Caco-2 (cell line): ENCODE measurements at places on chromosomes 16 and 17. TPM values are rescaled to one million over a fixed set of nuclear protein-coding genes. Genes with fewer than 3 reads are reported as not detected.

DNA sequence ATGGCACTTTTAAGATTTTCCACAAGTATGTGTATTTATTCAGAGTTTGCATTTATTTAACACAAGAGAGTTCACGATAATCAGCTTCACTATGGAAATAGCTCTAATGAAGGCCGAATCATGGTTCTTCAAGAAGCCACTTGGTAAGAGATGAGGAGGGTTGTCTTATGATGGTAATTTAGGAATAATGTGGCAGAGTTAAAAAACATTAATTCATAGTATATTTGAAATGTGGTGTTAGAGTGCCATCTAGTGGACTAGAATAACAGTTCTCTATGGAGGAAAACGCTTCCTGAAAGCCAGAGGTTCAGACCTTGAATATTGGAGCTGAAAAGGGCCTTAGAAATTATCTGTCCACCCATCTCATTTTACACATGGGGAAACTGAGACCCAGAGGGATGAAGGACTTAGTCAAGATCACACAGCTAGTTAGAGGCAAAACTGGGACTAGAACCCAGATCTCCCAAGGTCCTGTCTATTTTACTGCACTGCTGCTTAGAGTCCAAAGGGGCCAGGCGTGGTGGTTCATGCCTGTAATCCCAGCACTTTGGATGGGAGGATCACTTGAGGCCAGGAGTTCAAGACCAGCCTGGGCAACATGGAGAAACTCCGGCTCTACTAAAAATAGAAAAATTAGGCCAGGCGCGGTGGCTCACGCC lies 33.8 kb upstream of the KPNB1 start:
- no peak overlapping the region for H3K4me3 ChIP-seq
- no peaks in the 10 kb centered on the region for H3K27me3 ChIP-seq
- no peaks in the 10 kb centered on the region for H3K36me3 ChIP-seq
- no peak overlapping the region for H3K27ac ChIP-seq
- peaks cover 13% of the 10 kb centered on the region for H3K4me1 ChIP-seq

MT4 gene
- not detected in 2 replicates for total RNA-seq

GRCh38 chr17:11608396-11608795 lies 10.1 kb downstream of the DNAH9 start:
- H3K4me3 ChIP-seq, result no peak overlapping the region
- no peaks in the 10 kb centered on the region for H3K36me3 ChIP-seq
- H3K27ac ChIP-seq, result no peak overlapping the region
- no peaks in the 10 kb centered on the region for H3K4me1 ChIP-seq

ZFPM1 gene
- total RNA-seq, result 24.1 and 25.9 TPM in 2 replicates

- no peak overlapping the region for H3K27ac ChIP-seq
- no peaks in the 10 kb centered on the region; the same call in 1 of the 2 replicates for H3K27me3 ChIP-seq
- H3K36me3 ChIP-seq, result no peaks in the 10 kb centered on the region
- H3K4me3 ChIP-seq, result no peak overlapping the region
- DNase-seq, result no peak
Measured at GRCh38 chr17:64002658-64003525, 4.7 kb downstream of the PRR29 start.

GRCh38 chr17:38921756-38922411 lies 3.5 kb upstream of the LASP1NB start:
- peaks cover 2% of the 10 kb centered on the region for H3K36me3 ChIP-seq
- H3K4me1 ChIP-seq, result no peaks in the 10 kb centered on the region
- H3K27me3 ChIP-seq, result no peaks in the 10 kb centered on the region
- H3K27ac ChIP-seq, result peak overlapping the region; percentile 8

DNA sequence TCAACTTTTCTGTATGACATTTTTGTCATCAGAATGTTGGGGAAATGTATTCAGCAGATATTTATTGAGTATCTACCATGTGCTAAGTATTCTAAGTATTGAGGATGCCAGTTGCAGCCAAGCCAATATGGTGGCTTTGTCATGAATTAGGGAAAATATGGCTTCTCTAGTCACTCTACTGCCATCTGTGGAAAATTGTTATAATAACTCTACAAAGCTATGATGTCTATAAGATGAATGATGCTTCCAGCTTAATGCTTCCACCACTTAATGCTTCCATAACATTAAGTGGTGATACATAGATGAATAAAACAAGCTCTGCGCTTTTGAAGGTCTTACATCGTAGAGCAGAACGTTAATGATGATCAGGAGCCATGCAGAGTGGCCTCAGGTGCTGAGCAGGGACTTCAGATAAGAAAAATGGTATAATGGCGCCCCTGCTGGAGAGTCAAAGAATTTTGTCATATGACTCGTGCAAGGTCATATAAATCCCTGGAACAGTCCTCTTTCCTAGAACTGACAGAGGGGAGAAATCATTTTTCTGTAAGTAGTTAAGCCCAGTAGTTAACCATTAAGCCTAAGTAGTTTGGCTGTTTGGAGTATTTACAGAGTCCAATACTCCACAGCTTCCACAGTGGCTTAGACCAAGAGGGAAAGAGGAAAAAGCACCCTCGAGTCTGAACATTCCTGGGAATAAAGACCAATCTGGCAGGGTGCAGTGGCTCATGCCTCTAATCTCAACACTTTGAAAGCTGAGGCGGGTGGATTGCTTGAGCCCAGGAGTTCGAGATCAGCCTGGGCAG lies 2.7 kb upstream of the TMIGD1 start:
- no peaks in the 10 kb centered on the region for H3K27me3 ChIP-seq
- H3K27ac ChIP-seq, result peak overlapping the region; percentile 78
- H3K36me3 ChIP-seq, result no peaks in the 10 kb centered on the region
- DNase-seq, result peak; percentile 82
- H3K4me1 ChIP-seq, result peaks cover 56% of the 10 kb centered on the region

GRAPL gene
- not detected in 2 replicates for total RNA-seq

CLEC3A gene
- 1.1 TPM in 2 replicates for total RNA-seq

- H3K27ac ChIP-seq, result peak overlapping the region; percentile 70
- DNase-seq, result no peak
- peaks cover 34% of the 10 kb centered on the region for H3K4me1 ChIP-seq
- H3K4me3 ChIP-seq, result no peak overlapping the region
- H3K27me3 ChIP-seq, result no peaks in the 10 kb centered on the region
Measured at GRCh38 chr16:30548416-30549253, 9.5 kb downstream of the ZNF764 start.

GCGR gene
- total RNA-seq, result 0.91 and 1.0 TPM in 2 replicates

- H3K27me3 ChIP-seq, result no peaks in the 10 kb centered on the region
- H3K4me1 ChIP-seq, result no peaks in the 10 kb centered on the region
- no peaks in the 10 kb centered on the region for H3K36me3 ChIP-seq
- H3K27ac ChIP-seq, result no peak overlapping the region
Measured at GRCh38 chr17:13727441-13728171, 125.9 kb upstream of the HS3ST3A1 start.

DNA sequence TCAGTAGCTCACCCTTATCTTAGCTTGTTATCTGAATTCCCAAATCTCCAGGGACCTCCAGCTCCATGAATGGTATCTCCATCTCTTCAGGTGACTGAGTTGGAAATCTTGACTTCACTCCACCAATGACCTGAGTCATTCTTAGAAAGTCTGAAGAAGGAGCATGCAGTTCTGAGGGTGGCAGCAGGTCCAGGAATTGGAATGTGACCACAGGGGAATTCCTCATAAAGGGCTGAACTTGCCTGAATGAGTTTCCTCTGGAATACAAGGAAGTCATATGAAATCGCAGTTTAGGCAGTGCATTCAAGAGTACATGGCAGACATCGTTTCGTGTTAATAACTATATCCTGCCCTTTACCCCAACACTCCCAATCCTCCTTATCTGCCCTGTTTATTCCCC lies 12.5 kb upstream of the PYY start:
- H3K4me1 ChIP-seq, result no peaks in the 10 kb centered on the region
- no peaks in the 10 kb centered on the region; the same call in 1 of the 2 replicates for H3K27me3 ChIP-seq
- no peak overlapping the region for H3K4me3 ChIP-seq
- H3K27ac ChIP-seq, result no peak overlapping the region
- DNase-seq, result no peak

DNA sequence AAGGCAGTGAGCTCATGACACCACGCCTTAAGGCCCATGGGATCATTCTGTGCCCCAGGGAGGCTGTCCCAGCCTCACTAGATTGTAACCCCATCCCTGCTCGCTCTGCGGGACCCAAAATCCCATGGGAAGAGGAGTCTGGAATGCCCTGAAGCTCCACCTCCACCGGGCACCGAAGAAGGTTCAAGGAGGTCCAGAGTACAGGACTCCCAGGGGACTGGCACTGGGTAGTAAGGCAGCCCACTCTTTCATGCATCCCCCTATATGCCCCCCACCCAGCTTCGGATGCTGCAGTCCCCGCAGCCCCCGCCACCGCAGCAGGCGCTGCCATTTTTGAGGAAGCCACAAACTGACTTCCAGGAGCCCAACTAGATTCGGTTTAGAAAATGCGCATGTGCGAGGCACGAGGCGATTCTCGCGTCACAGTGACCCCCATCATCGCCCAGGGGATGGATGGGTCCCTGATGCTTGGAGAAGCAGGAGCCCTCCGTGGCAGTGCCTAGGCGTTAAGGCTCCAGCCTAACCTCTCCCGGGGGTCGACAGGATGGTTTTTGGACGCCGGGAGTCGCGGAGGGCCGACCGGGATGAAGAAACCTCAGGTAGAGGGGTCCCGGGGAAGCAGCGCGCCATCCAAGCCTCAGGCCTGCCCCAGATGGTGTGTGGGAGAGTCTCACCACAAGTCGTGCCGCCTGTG lies 1681.0 kb downstream of the TP53TG3F start:
- H3K27me3 ChIP-seq, result no peaks in the 10 kb centered on the region
- H3K4me1 ChIP-seq, result no peaks in the 10 kb centered on the region
- no peak overlapping the region for H3K27ac ChIP-seq

DNA sequence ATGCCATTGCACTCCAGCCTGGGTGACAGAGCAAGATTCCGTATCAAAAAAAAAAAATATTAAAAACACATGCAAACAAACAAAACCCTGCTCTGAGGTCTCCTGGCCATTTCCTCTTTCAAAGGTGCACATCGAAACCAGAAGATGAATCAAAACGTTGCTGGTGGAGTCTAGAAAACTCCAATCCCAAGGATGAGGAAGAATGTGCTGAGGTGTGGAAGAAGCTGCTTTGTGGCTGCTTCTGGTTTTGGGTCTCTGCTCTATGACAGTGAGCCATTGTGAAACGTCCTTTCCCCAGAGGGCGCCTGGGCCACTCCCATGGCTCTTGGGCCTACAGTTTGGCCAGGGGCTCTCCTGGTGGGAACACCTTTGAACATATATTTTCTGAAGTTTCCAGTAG lies 112.6 kb downstream of the IRF8 start:
- H3K36me3 ChIP-seq, result no peaks in the 10 kb centered on the region
- H3K4me3 ChIP-seq, result no peak overlapping the region
- no peaks in the 10 kb centered on the region for H3K27me3 ChIP-seq
- DNase-seq, result no peak
- H3K4me1 ChIP-seq, result no peaks in the 10 kb centered on the region
- H3K27ac ChIP-seq, result no peak overlapping the region

AMFR gene
- total RNA-seq, result 101 and 106 TPM in 2 replicates

GRCh38 chr16:57810197-57811031 lies 8.1 kb upstream of the KIFC3 start:
- H3K27me3 ChIP-seq, result no peaks in the 10 kb centered on the region
- no peaks in the 10 kb centered on the region for H3K36me3 ChIP-seq
- H3K4me1 ChIP-seq, result peaks cover 86% of the 10 kb centered on the region
- peak; percentile 97 for DNase-seq
- peak overlapping the region; percentile 93 for H3K27ac ChIP-seq

CCL17 gene
- not detected in 2 replicates for total RNA-seq

EIF1 gene
- 759 and 783 TPM in 2 replicates for total RNA-seq

PRSS27 gene
- total RNA-seq, result 0.72 and 1.1 TPM in 2 replicates

DNA sequence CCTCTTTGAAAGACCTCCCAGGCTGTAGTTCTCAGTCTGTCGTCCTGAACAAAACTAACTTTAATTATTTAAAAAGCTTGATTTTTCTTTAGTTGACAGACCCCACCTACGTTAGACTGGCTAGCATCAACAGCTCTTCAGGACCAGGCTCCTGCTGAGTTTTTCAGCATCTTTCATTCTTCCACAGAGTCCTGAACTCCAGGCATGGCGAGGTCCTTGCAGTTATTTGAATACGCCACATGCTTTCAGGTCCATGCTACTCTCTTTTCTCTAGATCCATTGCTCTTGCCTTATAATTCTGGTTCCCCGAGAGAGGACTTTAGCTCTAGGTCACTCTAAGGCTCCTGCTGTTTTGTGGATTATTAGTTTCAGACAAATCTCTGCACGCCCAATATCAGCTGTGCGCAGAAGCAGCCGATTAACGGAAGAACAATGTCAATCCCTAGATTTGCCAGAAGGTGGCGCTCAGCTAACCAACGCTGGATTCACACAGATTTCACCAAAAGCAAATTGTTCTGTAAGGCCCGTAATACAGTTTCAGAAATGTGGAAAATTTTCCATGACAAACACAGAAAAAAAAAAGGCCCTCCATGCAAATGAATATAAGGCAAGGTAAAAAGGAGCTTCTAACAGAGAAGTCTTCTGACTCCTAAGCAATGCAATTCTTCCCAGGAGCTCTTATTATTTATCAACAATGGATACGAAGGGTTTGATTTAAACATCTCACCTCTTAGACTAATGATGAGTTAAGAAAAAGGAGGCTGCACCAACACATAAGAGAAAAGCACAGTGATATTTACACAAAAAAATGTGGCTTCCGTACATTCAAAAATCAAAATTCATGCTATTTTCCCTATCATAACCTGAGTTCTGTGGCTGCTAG lies 33.5 kb upstream of the BCO1 start:
- no peak overlapping the region for H3K4me3 ChIP-seq
- no peaks in the 10 kb centered on the region for H3K27me3 ChIP-seq
- no peaks in the 10 kb centered on the region for H3K4me1 ChIP-seq
- H3K36me3 ChIP-seq, result no peaks in the 10 kb centered on the region
- DNase-seq, result no peak
- H3K27ac ChIP-seq, result no peak overlapping the region

DNA sequence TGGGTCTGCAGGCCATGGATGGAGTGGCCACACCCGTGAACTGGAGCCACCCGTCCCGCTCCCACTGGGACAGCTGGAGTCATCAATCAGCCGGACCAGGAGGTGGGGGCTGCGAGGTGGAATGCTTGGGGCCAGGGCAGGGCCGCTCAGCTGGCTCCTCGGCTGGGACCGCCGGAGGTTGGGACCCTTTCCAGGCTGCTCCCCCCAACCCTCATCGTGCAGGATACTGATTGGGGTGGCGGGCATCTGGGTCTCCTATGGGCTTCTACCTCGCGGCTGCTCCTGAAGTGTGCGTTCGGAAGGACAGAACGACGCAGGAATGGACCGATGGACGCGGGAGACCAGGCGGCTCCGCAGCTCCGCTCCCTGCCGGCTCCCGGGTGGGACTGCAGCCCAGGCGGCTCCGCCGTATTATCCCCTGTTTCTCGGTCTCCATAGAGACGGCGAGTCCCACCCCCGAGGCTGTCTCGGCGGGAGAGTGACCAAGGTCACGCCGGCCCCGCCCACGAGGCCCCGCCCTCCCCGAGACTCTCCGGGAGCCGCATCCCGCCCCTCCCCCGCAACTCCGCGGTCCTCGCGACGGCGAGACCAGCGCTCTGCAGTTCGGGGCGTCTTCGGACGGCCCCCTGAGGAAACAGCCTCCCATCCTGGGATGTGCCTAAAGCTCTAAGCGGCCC lies at the start of gene TPPP3:
Gene TPPP3, minus strand, starts transcription at position 388 of the 677 bp plus-strand sequence. CDS start 2,387 bp downstream, outside the sequence.
- H3K4me1 ChIP-seq, result peaks cover 20% of the 10 kb centered on the region
- peak within 1 kb of the TSS; percentile 5 for H3K27ac ChIP-seq
- peak; percentile 74 for DNase-seq
- H3K27me3 ChIP-seq, result no peaks in the 10 kb centered on the region
- H3K4me3 ChIP-seq, result no peak within 1 kb of the TSS
- H3K36me3 ChIP-seq, result no peaks in the 10 kb centered on the region

ABI3 gene
- not detected in 2 replicates for total RNA-seq
